ENCODE measurements at places on chromosomes 3 and 15.

- DNase-seq = no peak
- H3K36me3 ChIP-seq = no peaks in the 10 kb centered on the region
- H3K4me1 ChIP-seq = no peaks in the 10 kb centered on the region
- H3K27me3 ChIP-seq = peaks cover 7% of the 10 kb centered on the region
These were observed 8.8 kb downstream of the GPR87 start for GRCh38 chr3:151307583-151308488.

- no peaks in the 10 kb centered on the region for H3K4me1 ChIP-seq
- no peak overlapping the region for H3K27ac ChIP-seq
- H3K4me3 ChIP-seq = no peak overlapping the region
- H3K36me3 ChIP-seq = peaks cover 4% of the 10 kb centered on the region
- H3K27me3 ChIP-seq = no peaks in the 10 kb centered on the region
- no peak for DNase-seq
These were observed 27.0 kb upstream of the UBE3A start for GRCh38 chr15:25465835-25466234.

- H3K36me3 ChIP-seq = peaks cover 26% of the 10 kb centered on the region
- H3K4me3 ChIP-seq = no peak overlapping the region
- H3K27ac ChIP-seq = peak overlapping the region; percentile 38
- no peaks in the 10 kb centered on the region for H3K27me3 ChIP-seq
These were observed 43.6 kb downstream of the RASA2 start for GRCh38 chr3:141530415-141530768.

DNA sequence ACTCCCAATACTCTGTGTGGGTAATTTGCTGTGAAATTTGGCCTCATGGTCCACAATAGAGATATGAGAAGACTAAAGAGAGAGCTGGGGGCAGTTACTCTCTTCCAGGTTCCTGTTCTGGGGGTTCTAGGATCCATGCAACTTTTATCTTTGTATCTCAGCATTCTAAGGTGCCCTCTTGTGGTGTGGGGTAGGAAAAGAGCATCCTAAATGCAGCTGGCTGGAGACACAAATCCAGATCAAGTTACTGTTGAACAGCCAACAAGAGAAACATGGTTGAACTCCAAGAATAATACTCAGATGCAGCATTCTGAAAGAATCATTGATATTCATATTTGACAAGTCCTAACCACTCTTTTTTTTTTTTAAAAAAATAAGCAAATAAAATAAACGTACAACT is 238.2 kb downstream of the GREM1 start:
- peaks cover 1% of the 10 kb centered on the region for H3K4me1 ChIP-seq
- no peak for DNase-seq
- peaks cover 12% of the 10 kb centered on the region for H3K27me3 ChIP-seq
- no peaks in the 10 kb centered on the region for H3K36me3 ChIP-seq
- H3K27ac ChIP-seq = no peak overlapping the region
- H3K4me3 ChIP-seq = no peak overlapping the region

- H3K27ac ChIP-seq = no peak overlapping the region
- no peaks in the 10 kb centered on the region for H3K36me3 ChIP-seq
- no peak for DNase-seq
- peaks cover 5% of the 10 kb centered on the region for H3K27me3 ChIP-seq
These were observed 46.4 kb upstream of the SLCO3A1 start for GRCh38 chr15:91807122-91807521.

DNA sequence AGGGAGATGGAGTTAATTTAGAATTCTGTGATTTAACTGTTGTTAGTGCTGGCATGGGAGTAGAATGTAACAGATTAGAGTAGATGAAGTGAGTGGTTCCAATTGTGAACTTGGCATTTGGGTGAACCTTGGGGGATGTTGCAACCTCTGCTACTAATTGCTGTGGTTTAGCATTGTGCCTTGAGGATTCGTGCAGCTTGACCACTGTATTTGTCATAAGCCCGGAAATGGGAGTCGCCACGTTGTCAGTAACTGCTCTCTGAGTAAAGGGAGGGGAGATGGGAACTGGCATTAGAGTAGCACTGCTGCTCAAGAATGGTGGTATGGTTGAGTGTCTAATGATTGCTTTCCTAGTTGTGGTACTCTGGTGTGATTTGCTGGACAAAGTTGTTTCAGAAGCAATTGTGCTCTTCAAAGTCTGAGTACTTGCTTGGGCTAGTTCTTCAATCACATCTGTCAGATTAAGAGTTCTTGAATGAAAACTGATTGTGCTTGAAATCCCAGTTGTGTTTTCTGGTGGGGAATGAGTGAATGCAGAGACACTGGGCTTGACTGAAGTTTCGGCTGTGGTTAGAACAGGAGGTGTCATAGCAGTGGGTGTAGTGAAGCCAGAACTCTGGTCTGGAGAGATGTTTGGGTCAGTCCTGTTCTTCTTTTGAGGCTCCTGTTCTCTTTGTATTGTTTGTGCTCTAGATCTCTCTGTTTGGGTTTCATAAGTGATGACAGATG is 15.4 kb downstream of the IGSF10 start:
- H3K4me3 ChIP-seq = no peak overlapping the region
- no peak overlapping the region for H3K27ac ChIP-seq
- no peaks in the 10 kb centered on the region for H3K36me3 ChIP-seq
- peaks cover 7% of the 10 kb centered on the region for H3K27me3 ChIP-seq
- DNase-seq = no peak

DNA sequence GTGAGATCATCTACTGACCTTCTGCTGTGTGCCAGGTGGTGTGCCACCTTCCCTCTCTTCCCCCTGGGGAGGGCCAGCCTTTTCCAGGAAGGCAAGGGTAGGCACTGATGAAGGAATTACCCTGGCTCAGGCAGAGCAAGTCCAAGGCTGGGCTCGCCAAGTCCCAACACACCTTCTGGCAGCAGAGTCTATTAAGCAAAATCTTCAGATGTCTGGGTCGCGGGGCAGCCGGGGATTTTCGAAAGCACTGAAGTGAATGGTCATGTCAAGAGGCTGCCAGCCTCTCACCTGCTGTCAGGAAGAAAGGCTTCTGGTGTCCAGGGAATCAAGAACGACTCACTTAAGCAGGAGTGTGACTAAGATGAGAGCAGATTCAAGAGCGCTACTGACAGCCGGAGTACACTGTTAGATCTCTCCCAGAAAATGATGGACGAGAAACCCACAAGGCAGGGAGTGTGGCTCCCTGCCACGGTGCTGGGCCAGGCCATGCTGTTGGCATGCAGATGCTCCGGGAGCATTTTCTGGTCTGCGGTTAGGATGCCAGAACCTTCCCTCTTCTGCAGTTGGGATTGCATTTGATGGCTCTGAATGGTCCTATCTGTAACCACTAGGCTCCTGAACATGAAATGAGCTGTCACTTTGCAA is 479.8 kb downstream of the SHQ1 start:
- H3K4me3 ChIP-seq = no peak overlapping the region
- peaks cover 4% of the 10 kb centered on the region for H3K4me1 ChIP-seq
- no peak overlapping the region for H3K27ac ChIP-seq
- peaks cover 7% of the 10 kb centered on the region for H3K36me3 ChIP-seq
